ENCODE measurements at places on chromosomes 7 and 10.
A peak's percentile ranks its signal among the peaks of the same experiment; 100 is the strongest.

- DNase-seq, result no peak
Observed at GRCh38 chr7:154916856-154917807, 85.8 kb downstream of the PAXIP1 start.

DNA sequence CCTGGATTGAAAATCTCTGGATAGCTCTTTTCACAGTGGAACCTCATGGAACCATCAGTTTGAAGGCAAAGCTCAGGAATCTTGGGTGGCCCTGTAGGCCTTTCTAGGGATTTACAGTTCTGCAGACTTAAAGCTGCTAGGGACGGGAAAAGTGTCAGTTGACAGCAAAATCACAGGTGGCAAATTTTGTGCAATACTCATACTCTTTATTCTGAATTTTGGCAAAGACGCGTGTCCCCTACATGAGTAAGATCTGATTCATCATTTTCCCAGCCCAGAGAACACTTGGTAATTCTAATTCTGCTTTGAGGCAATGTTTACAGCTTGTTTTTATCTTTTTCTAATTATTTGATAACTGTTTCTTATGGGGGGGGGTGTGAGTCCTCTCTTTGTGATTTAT, 3.6 kb downstream of the LRRC17 start:
- no peak for DNase-seq

GRCh38 chr7:152710153-152710442, 34.2 kb upstream of the XRCC2 start:
- DNase-seq, result no peak

- no peak for DNase-seq
Observed at GRCh38 chr7:106795877-106796231, 69.2 kb upstream of the PIK3CG start.

DNA sequence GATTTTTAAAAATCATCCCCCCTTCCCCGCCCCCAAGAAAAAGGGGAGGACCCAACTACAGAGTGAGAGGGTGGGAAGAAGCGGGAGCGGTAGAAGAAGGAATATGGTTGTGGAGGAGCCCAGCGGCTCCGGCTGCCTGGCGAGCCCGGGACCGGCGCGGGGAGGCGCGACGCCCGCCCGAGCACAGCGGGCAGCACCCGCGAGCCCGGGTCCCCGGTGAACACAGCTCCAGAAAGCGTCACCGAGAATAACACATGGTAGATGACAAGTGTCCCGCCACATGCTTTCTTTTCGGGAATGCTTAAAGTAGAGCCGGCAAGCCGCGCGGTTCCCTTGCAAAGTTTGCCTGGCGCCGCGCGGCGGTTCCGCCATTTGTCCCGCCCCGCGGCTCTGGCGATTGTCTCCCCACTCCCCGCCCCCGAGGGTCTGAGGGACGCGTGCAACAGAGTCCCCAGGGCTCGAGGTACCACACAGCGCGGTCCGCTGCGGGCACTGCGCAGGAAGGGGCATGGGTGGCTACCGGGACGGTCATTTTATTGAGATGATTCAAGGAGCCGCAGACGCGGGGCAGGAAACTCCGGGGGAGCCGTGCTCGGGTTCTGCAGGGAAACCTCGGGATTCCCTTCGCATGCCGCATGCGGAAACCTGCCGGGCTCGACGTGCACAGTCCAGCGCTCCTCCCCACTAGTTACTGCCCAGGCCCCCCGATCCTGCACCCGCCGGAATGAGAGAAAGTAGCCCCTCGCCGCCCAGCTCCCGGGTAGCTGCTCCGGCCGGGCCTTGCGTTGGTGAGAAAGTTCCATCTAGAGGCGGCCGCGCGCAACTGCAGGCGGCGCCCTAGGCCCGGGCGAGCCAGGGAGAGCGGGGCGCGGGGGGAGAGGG, 781 bp upstream of the GRM8 start:
- peak; percentile 55 for DNase-seq

Data from CD4-positive, alpha-beta T cell treated with Interleukin-21 for 1 hour (primary cell).